Stimulated activated CD4-positive, alpha-beta T cell treated with anti-CD3 and anti-CD28 coated beads, Interleukin-4, amount 100 ng/mL, for 48 hours (primary cell): ENCODE measurements at places on chromosomes 16 and 17.

DNA sequence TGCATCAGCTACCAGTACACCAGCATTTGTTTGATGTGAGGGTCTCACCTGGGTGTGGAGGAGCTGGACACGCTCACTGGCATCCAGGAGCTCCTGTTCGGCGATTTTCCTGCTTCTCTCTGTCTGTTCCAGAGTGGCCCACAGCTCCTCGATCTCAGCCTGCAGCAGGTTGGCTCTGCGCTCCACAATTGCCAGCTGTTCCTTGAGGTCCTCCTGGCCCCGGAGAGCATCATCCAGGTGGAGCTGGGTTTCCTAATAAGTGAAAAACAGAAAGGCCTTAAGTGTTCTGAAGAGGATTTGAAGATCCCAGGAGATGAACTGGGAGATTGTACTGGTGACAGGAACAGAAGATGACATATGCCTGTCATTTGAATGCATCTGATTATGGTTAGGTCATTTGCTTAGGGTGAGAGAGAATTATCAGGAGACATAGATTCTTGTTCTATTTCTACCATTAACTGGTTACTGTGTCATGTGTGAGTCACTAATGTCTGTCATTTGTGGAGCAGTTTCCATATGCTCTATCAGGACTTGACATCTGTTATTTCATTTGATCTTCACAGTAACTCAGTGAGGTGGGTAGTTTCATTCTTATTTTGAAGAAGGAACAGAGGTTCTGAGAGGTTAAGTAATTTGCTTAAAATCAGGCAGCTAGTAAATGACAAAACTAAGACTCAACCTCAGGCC, 21.5 kb upstream of the MYH13 start:
- no peak for DNase-seq

- DNase-seq, result no peak
These were observed 77.8 kb downstream of the USP31 start for GRCh38 chr16:23071196-23072083.

GRCh38 chr17:67912656-67913055, 83.6 kb downstream of the C17orf58 start:
- no peak for DNase-seq

- no peak for DNase-seq
These were observed 19.9 kb downstream of the ST3GAL2 start for GRCh38 chr16:70418993-70419318.

DNA sequence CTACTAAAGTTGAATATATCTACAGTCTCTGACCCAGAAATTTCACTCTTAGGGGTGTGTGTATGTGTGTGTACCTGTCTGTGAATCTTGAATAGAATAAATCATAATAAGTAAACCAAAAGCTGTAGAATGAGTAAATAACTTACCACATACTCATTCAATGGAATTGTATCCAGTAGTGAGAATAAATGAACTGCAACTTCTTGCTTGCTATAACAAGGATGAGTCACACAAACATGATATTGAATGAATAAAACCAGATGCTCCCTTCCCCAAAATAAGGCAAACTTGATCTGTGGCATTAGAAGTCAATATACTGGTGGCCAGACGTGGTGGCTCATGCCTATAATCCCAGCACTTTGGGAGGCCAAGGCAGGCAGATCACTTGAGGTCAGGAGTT, 259.8 kb upstream of the MON1B start:
- no peak for DNase-seq

GRCh38 chr16:16018705-16019104, 69.3 kb downstream of the ABCC1 start:
- no peak for DNase-seq

- no peak for DNase-seq
These were observed 78.8 kb downstream of the TMEM114 start for GRCh38 chr16:8511464-8511863.

DNA sequence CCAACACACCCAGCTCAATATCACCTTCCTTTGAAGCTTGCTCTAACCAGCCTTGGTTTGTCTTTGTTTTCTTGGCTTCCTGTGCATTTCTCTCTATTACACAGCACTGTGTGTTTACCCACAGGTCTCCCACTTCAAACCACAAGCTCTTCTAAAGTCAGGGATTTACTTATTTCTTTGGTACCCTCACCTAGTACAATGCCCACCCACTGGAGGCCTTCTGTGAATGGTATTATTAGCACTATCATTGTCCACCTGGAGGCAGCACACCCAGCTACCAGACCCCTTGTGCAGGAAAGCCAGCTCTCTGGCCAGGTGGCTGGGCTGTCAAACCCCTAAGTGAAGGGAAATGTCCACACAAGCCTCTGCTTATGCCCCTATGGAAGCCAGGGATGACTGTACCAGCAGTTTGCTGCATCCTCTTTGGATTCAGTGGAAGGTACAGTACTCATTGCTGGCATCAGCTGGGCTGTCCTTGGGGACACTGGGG, 9.4 kb upstream of the TOP2A start:
- DNase-seq, result no peak

GRCh38 chr16:9389543-9390207, 298.2 kb downstream of the HAPSTR1 start:
- DNase-seq, result no peak

GRCh38 chr16:57724531-57724930, 11.0 kb upstream of the KATNB1 start:
- DNase-seq, result no peak

DNA sequence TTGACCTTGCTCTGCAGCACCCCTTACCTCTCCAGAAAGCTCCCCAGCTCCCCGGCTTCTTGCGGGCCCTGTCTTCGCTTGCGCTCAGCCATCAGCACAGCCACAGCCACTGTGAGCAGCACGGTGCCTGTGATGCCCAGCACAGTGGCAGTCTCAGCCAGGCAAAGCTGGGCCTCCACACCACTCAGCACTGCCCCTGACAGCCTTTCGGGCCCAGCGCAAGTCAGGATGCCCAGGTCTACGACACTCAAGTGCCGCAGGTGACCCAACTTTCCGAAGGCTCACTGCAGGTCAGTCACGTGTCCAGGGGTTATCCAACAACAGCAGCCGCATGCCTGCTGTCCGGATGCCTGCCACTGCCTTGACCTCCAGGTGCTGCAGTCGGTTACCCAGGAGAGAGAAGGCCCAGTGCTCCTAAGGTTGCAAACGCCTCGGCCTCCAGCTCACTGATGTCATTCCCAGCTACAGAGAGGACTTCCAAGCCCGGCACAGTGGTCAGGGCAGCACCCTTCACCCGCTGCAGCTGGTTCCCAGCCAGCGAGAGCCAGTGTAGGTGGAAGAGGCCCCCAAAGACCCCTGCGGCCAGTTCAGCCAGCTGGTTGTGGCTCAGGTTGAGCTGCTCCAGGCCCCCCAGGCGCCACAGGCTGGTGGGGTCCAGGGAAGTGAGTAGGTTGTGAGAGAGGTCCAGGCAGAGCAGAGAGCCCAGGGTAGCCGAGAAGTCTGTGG, 8.9 kb upstream of the TMEM101 start:
- DNase-seq, result no peak

DNA sequence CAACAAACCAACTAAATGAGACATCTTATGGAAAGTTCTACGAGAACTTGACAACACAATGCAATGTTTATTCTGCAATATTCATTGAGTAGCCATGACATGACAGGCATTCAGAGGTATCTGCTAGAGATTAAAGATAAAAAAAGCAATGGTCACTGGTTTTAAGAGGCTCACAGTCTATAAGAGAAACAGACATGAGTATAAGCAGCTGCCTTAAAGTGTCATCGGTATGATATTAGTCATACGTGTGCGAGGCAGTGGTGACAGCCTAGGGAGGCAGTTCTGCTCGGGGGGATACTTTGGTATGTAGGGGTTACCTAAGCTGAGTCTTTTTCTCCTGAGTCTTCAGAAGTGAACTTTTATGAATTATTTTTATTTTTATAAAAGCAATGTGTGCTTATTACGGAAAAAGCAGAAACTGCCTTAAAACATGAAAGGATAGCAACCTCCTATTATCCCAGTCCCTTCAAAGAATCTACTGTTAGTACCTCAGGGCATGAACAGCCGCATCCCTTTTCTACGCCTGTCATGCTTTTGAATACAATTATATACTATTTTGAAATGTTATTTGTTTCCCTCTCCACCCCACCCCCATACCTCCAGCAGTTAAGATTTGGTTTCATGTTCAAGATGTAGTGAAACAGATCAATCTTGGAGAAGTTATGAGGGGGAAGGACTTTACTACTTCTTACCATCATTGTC, 7.7 kb downstream of the ST6GALNAC1 start:
- DNase-seq, result no peak

- DNase-seq, result no peak
These were observed 92.3 kb downstream of the C16orf78 start for GRCh38 chr16:49465661-49466528.

DNA sequence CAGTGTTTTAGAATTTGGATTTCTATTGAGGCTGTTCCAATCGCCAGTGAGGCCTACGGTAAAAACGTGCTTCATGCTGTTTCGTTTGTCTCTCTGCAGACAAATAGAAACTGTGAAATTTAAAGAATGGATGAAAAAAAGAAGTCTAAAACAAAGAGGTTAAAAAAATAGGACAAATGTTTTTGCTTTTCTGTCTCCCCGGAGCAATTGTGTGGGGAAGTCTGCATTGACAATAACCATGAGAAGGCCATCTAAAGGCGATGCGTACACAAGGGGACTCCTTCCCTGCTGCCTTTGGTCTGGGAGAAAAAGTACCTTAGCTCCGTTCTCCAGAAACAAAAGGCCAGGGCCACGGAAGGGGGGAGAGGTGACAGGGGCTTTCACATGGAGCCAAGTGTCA, 4.6 kb upstream of the ZFHX3 start:
- DNase-seq, result no peak

DNA sequence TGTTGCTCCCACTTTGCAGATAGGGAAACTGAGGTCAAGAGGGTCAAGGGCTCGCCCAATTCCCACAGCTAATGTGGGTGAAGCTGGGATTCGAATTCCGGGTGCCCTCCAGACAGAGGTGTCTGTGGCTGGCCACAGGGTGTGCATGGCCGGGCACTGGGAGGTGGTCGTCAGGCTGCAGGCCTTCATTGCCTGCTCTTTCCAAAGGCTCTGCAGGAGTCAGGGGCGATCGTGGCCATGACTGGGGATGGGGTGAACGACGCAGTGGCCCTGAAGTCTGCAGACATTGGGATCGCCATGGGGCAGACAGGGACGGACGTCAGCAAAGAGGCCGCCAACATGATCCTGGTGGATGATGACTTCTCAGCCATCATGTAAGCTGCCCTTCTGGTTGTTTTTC, 49.8 kb downstream of the MEAK7 start:
- no peak for DNase-seq

GRCh38 chr17:79331492-79331891, 256.9 kb downstream of the ENGASE start:
- DNase-seq, result no peak

DNA sequence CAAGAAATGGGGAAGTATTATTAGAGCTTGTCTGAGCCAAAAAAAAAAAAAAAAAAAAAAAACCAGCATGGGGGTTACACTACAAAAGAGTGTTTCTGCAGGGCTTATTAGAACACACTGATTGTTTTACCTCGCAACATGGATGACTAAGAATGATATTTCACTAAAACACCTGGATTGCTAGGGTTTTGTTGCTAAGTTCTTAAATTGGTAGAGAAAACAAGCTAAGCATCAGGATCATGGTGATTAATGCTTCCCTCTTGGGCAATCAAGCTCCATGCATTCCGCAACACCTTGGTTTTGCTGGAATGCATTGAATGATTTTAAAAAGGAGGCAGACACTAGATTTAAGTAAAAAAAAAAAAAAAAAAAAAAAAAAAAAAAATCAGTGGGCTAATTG, 931.4 kb upstream of the CDH8 start:
- no peak for DNase-seq

GRCh38 chr17:9346296-9346926, 229.2 kb downstream of the STX8 start:
- no peak for DNase-seq

DNA sequence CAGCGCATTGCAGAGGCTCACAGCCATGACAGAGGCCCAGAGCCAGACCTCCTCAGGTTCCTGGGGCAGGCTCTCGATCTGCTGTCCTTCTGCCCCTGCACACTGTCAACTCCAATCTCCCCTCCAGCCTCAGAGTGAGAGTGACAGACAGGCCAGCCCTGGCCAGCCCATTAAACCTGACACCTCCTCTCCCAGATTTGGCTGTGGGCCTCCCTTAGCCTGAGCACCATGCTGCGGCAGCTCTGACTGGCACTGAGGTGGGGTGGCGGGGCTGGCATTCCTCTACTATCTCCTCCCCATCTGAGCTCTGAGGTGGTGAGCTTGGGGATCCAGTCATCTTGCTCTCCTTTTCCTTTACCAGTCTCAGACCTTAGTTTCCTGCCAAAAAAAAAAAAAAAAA, 15.5 kb upstream of the C1QL1 start:
- DNase-seq, result no peak

DNA sequence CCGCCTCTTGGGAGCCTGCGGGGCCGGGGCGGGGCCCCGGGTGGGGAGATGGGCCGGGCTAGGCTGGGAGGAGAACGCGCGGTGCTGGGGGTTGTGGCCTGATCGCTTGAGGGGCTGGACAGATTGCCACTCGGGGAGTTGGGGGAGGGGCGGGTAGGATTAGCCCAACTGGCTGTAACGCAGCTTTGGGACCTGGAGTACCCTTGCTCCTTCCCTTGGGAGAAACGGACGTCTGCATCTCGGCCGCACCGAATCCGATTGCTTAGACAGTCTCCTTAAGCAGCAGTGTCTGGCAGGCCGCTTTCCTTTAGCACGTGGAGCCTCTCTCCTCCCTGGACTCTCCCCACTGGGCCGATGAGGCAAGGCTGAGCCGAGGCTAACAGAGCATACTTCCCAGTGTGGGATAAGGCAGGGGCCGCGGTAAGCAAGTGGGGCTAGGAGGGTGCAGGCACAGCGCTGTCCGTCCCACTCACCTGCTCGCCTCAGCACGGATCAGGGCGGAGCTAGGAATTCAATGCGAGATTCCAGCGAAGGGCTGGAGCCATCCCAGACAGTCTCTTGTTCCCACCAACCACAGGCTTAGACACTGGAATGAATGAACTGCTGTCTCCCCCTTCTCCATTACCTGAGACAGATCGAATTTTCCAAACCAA, 540 bp upstream of the ACLY start:
- DNase-seq, result no peak

DNA sequence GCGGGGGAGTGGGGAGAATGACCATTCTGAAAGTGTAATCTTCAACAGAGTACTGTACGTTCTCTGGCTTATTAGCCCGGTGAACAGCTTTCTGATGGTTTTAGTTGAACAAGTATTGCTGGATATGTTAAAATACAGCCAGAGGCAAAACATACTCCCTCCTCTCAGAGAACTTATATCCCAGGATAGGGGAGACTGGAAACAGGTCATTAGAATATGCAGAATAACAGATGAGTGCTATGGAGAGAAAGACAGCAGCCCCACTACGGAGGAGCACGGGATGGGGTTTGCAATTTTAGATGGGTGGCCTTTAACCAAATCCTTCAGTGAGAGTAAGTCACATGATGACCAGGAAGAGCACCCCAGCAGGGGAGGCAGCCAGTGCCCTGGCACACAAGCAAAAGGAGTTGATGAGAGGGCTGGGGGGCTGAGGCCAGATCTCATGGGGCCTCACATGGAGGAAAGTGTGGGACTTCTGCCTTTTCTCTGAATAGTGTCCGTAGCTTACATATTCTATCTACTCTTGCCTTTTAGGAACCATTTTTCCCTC, 43.1 kb upstream of the SEC14L1 start:
- no peak for DNase-seq

- DNase-seq, result no peak
These were observed 51.4 kb upstream of the SLC25A19 start for GRCh38 chr17:75340631-75341030.

- DNase-seq, result no peak
These were observed 222.9 kb upstream of the IRX3 start for GRCh38 chr16:54509456-54509855.

GRCh38 chr17:80460429-80460834, 16.0 kb downstream of the NPTX1 start:
- DNase-seq, result no peak
